Upper lobe of left lung (tissue), 6 donors: ENCODE measurements at places on chromosomes 11 and 22. TPM values are rescaled to one million over a fixed set of nuclear protein-coding genes. Genes with fewer than 3 reads are reported as not detected.

- no peak for DNase-seq
Measured at GRCh38 chr11:62853279-62853965, 14.0 kb upstream of the WDR74 start.

DNA sequence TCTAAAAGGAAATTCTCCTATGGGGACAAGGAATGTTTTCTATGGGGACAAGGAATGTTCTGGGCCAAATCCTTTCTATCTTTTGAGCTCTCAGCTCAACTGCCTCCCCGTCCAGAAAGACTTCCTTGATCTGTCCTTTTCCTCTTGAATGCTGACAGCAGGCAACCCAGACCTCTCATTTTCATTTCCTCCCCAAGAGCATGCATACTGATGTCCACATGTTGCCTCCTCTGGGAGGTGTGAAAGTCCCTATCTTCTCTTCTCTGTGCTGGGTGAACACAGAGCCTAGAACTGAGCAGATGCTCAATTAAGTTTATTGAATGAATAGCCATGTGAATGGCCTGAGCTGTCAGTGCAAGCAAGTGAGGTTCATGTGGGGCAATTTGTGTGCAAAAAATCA lies 331.9 kb upstream of the NARS2 start:
- no peak for DNase-seq

GRCh38 chr11:3208272-3208671 lies 10.3 kb downstream of the MRGPRG start:
- no peak for DNase-seq

DNA sequence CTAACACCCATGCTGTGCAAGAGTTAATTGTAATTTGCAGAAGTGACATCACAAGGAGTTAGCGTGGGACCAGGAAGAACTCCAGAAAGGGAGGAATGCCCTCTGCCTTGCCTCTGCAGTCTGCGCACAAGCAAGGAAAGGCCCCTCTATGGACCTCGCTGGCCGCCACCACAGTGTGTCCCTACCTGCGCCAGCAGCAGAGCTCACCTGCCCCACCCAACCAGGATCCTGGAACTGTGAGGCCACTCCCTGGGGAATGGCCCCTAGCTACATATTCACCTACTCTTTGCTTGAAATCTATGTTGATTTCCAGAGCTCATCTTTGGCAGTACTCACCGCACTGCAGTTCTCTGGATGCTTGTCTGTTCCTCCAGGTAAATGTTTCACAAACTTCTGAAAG lies 72.0 kb upstream of the MTNR1B start:
- no peak for DNase-seq

Gene MUC5AC
- total RNA-seq, result 7.3 TPM

Gene IL17REL
- total RNA-seq, result not detected

Gene NXPE2
- not detected for total RNA-seq

Gene ROM1
- total RNA-seq, result 6.6 TPM

Gene PTPRCAP
- total RNA-seq, result 34.0 TPM
